ENCODE measurements at places on chromosomes 16 and 17. TPM values are rescaled to one million over a fixed set of nuclear protein-coding genes. Genes with fewer than 3 reads are reported as not detected.

DNA sequence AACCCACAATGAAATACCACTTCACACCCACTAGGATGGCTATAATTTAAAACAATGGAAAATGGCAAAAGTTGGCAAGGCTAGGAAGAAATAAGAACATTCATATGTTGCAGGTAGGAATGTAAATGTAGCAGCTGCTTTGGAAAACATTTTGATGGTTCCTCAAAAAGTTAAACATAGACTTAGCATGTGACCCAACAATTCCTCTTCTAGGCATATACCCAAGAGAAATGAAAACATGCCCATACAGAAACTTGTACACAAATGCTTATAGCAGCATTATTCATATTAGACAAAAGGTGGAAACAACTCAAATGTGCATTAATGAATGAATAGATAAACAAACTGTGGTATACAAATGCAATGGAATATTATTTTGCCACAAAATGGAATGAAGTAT lies 36.1 kb downstream of the MEOX1 start:
- no peak overlapping the region for H3K4me3 ChIP-seq
- H3K27ac ChIP-seq, result no peak overlapping the region
- DNase-seq, result no peak
- peaks cover 3% of the 10 kb centered on the region for H3K4me1 ChIP-seq
- H3K27me3 ChIP-seq, result no peaks in the 10 kb centered on the region
- H3K36me3 ChIP-seq, result no peaks in the 10 kb centered on the region

- no peak for DNase-seq
- H3K27me3 ChIP-seq, result no peaks in the 10 kb centered on the region
- H3K36me3 ChIP-seq, result no peaks in the 10 kb centered on the region
- H3K4me1 ChIP-seq, result no peaks in the 10 kb centered on the region
- H3K27ac ChIP-seq, result no peak overlapping the region
- no peak overlapping the region for H3K4me3 ChIP-seq
These were observed 3.3 kb upstream of the SLC38A8 start for GRCh38 chr16:84045818-84046470.

DNA sequence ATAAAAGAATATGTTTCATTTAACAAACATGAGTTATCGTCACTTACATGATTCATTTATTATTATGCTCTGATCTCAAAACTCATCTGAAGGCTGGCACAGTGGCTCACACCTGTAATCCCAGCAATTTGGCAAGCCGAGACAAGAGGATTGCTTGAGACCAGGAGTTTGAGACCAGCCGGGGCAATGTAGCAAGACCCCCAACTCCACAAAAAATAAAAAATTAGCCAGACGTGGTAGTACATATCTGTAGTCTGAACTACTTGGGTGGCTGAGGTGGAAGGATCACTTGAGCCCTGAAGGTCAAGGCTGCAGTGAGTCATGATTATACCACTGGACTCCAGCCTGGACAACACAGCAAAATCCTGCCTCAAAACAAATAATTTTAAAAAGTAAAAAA lies 16.0 kb downstream of the APPBP2 start:
- H3K36me3 ChIP-seq, result no peaks in the 10 kb centered on the region
- no peaks in the 10 kb centered on the region for H3K27me3 ChIP-seq
- no peak overlapping the region for H3K4me3 ChIP-seq
- H3K4me1 ChIP-seq, result no peaks in the 10 kb centered on the region
- H3K27ac ChIP-seq, result no peak overlapping the region

- no peak overlapping the region for H3K4me3 ChIP-seq
- no peaks in the 10 kb centered on the region for H3K27me3 ChIP-seq
- no peaks in the 10 kb centered on the region for H3K36me3 ChIP-seq
- no peak for DNase-seq
- no peak overlapping the region for H3K27ac ChIP-seq
- no peaks in the 10 kb centered on the region for H3K4me1 ChIP-seq
These were observed 2.6 kb downstream of the ENO3 start for GRCh38 chr17:4953451-4953961.

Gene EEF2K
- 30.2 TPM for total RNA-seq

- H3K4me1 ChIP-seq, result no peaks in the 10 kb centered on the region
- no peak overlapping the region for H3K4me3 ChIP-seq
- H3K27me3 ChIP-seq, result no peaks in the 10 kb centered on the region
These were observed 304.4 kb downstream of the SOX9 start for GRCh38 chr17:72425133-72425793.

DNA sequence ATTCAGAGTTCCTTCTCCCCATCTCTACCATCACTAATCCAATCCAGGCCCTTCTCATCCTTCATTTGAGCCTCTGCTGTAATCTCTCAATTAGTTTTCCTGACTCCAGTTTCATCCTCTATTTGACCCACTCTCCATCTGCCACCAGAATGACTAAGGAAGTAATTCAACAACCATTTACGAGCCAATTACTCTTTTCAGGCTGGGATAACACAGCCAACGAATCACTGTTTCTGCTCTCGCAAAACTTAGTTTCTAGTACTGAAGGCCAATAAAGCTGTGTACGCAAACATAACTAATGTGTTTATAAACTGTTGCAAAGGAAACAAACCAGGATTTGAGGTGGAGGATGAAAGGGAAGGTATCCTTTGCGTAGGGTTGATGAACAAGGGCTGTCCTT lies 53.7 kb downstream of the MAP2K6 start:
- H3K4me3 ChIP-seq, result no peak overlapping the region
- no peaks in the 10 kb centered on the region for H3K4me1 ChIP-seq
- peaks cover 3% of the 10 kb centered on the region for H3K36me3 ChIP-seq
- H3K27ac ChIP-seq, result no peak overlapping the region
- no peak for DNase-seq

GRCh38 chr17:59427425-59427921 lies 96.0 kb downstream of the YPEL2 start:
- no peaks in the 10 kb centered on the region for H3K27me3 ChIP-seq
- H3K27ac ChIP-seq, result no peak overlapping the region
- H3K4me1 ChIP-seq, result peaks cover 5% of the 10 kb centered on the region
- no peak for DNase-seq
- H3K4me3 ChIP-seq, result no peak overlapping the region

Gene P4HB
- total RNA-seq, result 379 TPM

Gene PAQR4
- total RNA-seq, result 28.8 TPM

DNA sequence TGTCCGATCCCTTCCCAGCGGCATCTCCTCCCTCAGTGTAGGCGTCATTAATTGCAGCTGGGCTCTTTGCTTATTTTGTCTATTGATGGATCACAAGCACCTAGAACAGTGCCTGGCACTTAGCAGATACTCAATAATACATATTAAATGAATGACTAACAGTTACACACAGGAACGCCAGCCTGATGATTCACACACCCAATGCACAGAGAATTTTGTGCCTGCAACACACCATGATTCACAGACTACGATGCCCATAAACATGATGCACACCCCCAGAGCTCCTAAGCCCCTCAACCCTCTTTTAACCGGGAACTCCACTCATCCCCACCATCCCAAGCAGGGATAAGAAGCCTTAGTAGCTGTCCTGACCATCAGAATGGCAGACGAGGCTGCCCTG lies 66.6 kb upstream of the TMEM97 start:
- 0 out of 2 replicates have a peak, but pooled peaks cover 2% of the 10 kb centered on the region for H3K27me3 ChIP-seq
- no peak overlapping the region for H3K27ac ChIP-seq
- no peak overlapping the region for H3K4me3 ChIP-seq
- peaks cover 5% of the 10 kb centered on the region for H3K4me1 ChIP-seq
- no peak for DNase-seq

Gene DPEP3
- 10.6 TPM for total RNA-seq

GRCh38 chr16:66182592-66182991 lies 183.9 kb upstream of the CDH5 start:
- H3K4me1 ChIP-seq, result no peaks in the 10 kb centered on the region
- no peaks in the 10 kb centered on the region for H3K27me3 ChIP-seq
- no peak overlapping the region for H3K4me3 ChIP-seq
- peak; percentile 17 for DNase-seq
- no peak overlapping the region for H3K27ac ChIP-seq
- no peaks in the 10 kb centered on the region for H3K36me3 ChIP-seq

Gene MED9
- total RNA-seq, result 15.8 TPM

Gene FXR2
- 26.8 TPM for total RNA-seq

Gene CIBAR2
- total RNA-seq, result not detected

- no peak overlapping the region for H3K27ac ChIP-seq
These were observed 89.5 kb downstream of the CDH11 start for GRCh38 chr16:65032387-65032786.

GRCh38 chr17:31568539-31568938 lies 177.1 kb downstream of the RAB11FIP4 start:
- no peaks in the 10 kb centered on the region for H3K27me3 ChIP-seq
- no peak overlapping the region for H3K4me3 ChIP-seq
- H3K27ac ChIP-seq, result no peak overlapping the region
- peaks cover 7% of the 10 kb centered on the region for H3K4me1 ChIP-seq
- no peaks in the 10 kb centered on the region for H3K36me3 ChIP-seq
- no peak for DNase-seq

DNA sequence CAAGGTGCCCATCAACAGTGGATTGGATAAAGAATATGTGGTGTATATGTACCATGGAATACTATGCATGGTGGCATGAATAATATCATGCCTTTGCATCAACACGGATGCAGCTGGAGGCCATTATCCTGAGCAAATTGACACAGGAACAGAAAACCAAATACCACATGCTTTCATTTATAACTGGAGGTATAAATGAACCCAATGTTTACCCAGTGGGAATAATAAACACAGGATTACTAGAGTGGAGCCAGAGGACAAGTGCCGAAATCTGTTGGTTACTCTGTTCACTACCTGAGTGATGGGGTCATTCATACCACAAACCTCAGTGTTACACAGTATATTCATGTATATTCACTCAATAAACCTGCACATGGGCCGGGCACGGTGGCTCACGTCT lies 125.2 kb downstream of the CDH11 start:
- no peaks in the 10 kb centered on the region for H3K27me3 ChIP-seq
- DNase-seq, result no peak

Gene KDM6B
- 3.4 TPM for total RNA-seq

DNA sequence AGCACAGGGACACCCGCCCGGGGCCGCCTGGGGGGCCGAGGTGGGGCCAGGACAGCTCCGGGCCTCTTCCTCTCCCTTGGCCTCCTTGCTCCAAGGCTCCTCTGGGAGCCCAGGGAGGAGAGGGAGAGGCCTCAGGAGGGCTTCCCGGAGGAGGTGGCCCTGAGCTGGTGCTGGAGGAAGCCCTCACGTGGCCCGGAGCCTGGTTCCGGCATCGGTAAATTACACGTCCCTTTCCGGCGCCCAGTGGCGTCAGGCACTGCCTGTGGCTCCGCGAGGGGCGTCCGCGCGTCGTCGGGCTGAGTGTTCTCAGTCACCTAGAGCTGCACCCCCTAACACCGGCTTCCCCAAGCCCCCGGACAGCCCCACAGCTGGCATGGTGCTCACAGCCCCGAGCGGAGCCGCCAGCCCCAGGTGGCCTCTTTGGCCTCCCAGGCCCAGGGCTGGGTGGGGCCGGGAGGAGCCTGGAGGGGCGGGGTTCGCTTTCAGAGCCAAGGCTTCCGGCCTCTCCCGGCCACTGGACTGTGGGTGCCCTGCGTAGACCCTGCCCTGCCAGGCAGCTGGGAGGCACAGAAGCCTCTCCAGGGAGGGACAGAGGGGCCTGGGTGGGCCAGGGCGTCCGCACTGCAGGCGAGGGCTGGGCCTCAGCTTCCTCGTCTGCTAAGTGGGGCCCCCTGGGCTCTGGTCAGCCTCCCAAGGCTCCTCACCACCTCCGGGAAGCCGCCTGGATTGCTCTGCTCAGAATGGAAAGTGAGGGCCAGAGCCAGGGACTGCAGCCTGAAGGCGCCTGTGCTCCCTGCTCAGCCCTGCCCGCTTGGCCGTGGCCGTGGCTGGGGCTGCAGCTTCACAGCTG lies 27.9 kb upstream of the SSTR5 start:
- H3K4me1 ChIP-seq, result peaks cover 3% of the 10 kb centered on the region
- DNase-seq, result no peak
- H3K27me3 ChIP-seq, result no peaks in the 10 kb centered on the region
- H3K4me3 ChIP-seq, result no peak overlapping the region
- H3K36me3 ChIP-seq, result no peaks in the 10 kb centered on the region

Gene CDT1
- 96.5 TPM for total RNA-seq

All from H1 (cell line).